ENCODE measurements at places on chromosomes 11 and 22. TPM values are rescaled to one million over a fixed set of nuclear protein-coding genes. Genes with fewer than 3 reads are reported as not detected.
A peak's percentile ranks its signal among the peaks of the same experiment; 100 is the strongest.

The SLC29A2 gene
- 6.1 TPM for total RNA-seq

The PHRF1 gene
- 17.0 TPM for total RNA-seq

GRCh38 chr22:47165338-47166032 lies 403.0 kb downstream of the TBC1D22A start:
- DNase-seq: no peak

DNA sequence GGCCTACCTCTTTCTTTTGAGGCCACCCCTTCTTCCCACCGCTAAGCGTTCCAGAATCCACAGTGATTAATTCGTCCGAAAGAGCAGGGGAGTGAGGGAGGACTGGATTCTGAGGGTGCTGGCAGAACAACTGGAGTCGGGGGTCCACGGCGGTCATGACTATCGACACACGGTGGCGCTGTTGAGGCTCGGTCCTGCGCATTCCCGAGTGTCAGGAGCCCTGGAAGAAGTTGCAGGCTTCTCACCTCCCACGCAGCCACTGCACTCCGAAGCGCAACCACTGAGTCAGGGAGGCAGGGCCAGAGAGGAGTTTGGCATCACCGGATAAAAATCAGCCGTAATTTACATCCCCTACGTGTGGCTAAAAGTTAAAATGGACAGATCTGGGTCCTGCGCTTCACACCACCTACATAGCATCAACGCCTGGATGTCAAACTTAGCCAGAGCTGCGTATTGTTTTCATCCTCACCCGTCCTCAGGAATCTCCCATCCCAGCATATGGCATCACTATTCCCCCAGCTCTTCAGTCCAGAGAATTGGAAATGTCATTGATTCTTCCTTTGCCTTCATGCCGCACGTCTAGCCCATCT lies 10.7 kb upstream of the CTSF start:
- peak; percentile 53 for DNase-seq

DNA sequence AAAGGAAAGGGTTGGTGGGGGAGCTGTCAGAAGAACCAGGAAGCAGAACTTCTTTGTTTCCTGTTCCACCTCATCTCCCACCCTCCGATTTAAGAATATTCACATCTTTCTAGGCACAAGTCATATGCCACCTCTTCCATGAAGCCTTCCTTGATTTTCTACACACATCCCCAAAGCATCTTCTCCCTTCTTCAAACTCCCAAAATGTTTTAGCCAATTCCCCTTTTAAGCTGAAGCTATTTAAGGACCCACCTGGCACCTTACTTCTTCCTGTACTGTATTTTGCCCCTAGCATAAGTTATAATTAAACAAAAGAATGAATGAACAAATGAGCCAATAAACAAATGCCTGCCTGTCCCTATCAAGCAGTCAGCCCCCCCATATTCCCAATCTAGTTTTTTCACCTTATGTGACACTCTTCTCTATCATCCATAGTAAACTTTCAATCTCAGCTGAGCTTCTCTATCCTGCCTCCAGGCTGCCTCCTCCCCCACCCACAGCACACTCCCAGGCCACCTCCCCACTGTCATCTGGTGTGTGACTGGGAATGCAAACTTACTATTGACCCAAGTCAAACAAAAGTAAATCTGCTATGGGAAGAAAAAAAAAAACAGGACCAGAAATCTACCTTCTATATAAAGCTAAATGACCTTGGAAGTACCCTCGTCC lies 3.9 kb downstream of the TNKS1BP1 start:
- no peak for DNase-seq

DNA sequence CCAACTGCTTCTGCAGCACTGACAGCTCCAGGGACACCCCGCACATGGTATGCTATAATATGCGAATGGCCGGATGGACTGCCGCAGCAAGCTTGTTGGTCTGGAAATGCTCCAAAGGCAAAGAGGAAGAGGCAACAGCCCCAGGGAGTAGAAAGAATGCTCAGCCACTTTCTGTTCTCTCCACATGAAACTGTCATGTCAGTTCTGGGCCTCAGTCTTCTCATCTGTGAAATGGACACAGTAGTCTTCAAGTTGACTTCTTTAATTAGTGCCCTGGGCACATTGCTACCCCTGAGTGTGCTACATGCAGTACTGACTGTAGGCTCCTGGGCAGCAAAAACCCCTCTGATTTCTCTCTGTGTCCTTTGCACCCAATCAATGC lies 19.9 kb downstream of the IL10RA start:
- DNase-seq: no peak

The MPPED2 gene
- 0.49 TPM for total RNA-seq

- peak; percentile 75 for DNase-seq
These were observed 12.7 kb upstream of the TREH start for GRCh38 chr11:118691926-118692830.

GRCh38 chr22:31814942-31815341 lies 61.1 kb downstream of the DEPDC5 start:
- no peak for DNase-seq

The KCTD14 gene
- total RNA-seq: 11.4 TPM

Measured in M059J (cell line).